ENCODE measurements at places on chromosomes 7 and 10. TPM values are rescaled to one million over a fixed set of nuclear protein-coding genes. Genes with fewer than 3 reads are reported as not detected.

The SPDYE11 gene
- total RNA-seq = not detected

The WDR86 gene
- 0.50 TPM for total RNA-seq

The C10orf67 gene
- total RNA-seq = not detected

The SLC25A28 gene
- total RNA-seq = 67.9 TPM

The PCDH15 gene
- total RNA-seq = not detected

Measured in activated CD4-positive, alpha-beta memory T cell treated with anti-CD3 and anti-CD28 coated beads, Interleukin-2, amount 10 ng/mL, durations not matched to agents 7 days and 5 days (primary cell).